Inflammatory macrophage (primary cell): ENCODE measurements at places on chromosomes 7 and 10.
A peak's percentile ranks its signal among the peaks of the same experiment; 100 is the strongest.

GRCh38 chr7:96408881-96409280 lies 87.0 kb upstream of the SLC25A13 start:
- DNase-seq: no peak

DNA sequence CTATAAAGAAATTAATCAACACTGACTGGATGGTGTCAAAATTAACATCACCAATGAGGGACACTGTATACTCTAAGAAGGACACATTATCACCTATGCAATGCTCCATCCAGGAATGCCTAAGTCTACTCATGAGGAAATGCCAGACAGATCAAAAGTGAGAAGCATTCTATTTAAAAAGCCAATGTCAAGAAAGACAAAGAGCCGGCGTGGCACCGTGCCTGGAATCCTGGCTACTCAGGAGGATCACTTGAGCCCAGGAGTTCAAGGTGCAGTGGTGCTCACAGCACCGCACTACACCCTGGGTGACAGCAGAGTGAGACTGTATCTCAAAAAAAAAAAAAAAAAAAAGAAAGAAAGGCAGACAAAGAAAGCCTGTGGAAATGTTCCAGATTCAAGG lies 45.5 kb upstream of the ANAPC16 start:
- DNase-seq: no peak

DNA sequence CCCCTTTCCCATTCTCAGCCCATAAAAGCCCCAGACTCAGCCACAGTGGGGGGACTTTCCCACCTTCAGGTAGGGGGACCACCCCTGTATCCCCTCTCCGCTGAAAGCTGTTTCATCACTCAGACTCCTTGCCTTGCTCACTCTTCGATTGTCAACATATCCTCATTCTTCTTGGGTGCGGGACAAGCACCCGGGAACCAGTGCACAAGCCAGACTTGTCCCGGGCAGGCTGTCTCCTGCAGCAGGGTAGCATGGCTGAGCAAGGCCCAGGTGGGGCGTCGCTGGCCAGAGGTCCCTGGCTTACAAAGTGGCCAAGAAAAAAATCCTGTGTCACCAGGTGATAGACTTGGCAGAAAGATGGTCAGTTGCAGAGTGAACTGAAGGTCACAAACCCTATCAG lies 64.7 kb downstream of the NOD1 start:
- no peak for DNase-seq

DNA sequence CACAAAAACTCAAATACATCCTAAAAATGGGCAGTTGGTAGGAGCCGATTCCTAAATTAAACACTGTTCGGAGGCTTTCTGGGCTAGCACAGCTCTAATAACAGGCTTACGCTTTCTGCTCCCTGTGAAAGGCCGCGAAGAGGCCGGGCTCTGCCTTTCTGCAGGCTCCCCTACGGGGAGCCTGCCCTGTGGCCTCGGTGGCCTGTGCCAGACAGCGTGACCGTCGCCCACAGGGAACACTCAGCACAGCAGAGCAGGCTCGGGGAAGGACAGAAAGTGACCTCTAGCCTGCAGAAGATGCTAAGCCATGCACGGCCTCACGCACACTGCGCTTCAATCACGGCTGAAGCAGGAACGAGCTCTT lies 64.2 kb downstream of the DIP2C start:
- DNase-seq: no peak

DNA sequence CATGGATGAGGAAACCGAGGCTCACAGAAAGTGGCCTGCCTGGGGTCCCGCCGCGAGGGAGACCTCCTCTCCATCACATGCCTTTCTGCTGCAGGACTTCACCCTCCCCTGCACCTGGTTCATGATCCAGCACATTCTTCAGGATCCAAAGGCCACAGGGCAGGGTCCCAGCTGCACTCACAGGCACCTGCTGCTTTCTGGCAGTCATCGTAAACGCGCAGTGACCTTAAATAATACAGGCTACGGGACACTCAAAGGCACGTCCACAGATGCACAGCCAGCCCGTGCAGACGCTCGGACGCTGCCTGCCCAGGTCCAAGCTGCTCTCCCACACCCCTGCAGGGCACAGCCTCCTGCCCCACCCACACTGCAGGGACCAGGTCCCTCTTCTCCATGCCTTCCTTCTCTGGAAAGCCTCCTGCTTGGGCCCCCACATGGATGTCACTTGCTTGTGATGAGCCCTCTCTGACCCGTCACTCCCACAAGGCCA lies 49.9 kb downstream of the CALML3 start:
- no peak for DNase-seq

DNA sequence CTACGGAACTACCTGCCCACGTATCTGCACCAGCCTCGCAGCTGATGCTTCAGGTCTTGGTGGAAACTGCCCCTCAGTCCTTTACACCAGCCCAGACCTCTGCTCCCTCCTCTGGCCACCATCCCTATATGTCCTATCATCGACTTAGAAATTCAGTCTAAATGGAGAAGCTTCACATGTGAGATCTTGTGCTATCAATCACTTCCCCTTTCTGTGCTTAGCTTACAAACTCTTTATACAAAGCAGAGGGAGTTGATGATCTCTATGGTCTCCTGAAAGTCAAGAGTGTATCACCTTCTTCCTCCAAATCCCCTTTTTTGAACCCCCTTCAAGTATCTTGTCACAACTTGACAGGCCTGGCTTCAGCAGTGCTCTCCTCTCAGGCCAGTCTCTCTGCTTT lies 30.7 kb downstream of the ZNF777 start:
- no peak for DNase-seq

- no peak for DNase-seq
These were observed 22.5 kb upstream of the HPS1 start for GRCh38 chr10:98469001-98469931.

DNA sequence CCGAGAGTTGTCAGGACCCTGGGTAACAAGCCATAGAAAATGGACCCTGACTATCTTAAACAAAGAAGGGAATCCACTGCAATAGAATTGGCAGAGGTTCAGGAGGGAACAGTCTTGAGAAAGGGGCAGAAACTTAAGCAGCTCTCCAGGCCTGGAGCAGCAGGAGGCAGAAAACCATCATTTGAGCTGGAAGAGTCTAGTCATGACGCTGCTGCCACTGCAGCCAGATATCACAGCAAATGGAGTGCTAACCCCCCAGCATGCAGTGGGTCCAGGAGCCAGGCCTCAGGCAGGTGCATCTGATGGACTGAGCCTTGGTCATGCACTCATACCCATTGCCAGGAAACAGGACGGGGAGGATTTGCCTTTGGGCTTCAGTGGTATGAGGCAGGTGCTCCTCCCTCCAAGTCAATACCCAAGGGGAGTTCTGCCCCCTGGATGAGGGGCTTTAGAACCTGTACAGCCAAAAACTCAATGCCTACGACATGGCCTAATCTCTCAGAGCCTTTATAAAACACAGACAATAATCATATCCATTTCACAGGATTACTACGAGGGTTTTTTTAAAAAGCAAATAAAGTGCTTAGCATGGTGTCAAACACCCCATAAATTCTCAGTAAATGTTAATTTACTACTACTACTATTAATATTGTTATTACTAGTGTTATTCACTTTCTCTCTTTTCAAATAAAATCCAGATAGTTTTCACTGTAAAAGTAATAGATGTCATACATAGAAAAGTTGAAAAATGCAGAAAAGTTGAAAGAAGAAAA lies 30.7 kb downstream of the DUSP5 start:
- DNase-seq: no peak

GRCh38 chr10:17176091-17176490 lies 25.4 kb downstream of the TRDMT1 start:
- DNase-seq: peak; percentile 27

- DNase-seq: no peak
These were observed 32.3 kb downstream of the CALD1 start for GRCh38 chr7:134811765-134812164.

DNA sequence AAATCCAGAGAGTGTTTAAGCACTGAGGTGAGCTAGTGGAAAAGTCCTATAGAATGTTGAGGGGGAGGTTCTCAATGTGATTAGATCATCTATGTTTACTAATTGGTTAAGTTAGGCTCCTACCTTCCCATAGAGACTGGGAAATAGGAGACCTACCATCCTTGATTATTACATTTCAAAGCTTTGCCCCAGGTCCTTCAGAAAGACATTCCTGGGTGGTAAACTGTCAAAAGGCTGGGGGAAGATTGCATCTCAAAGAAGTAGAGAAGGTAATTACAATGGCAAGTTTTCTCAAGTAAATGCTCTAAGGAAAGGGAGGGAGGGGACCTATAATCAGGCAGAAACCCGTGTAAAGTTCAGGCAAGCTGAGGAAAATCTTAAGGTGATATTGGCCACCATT lies 247.8 kb upstream of the SMIM30 start:
- DNase-seq: no peak

DNA sequence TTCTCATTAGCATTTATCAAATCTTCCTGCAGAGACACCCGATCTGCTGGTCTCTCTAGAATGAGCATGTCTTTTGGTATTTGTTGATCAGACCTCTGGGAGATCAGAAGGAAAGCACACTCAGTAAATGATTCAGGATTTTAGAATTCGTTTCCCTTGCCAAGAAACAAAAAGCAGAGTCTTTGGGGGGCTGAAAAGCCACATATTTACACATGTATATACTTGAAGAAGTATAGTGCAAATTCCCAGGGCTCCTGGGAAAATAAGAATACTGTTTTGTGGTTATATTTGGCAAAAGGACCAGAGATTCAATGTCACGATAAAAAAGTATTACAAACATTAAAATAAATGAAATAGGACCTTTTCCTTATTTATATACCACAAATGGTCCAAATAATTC lies 100.2 kb downstream of the AGMO start:
- no peak for DNase-seq

DNA sequence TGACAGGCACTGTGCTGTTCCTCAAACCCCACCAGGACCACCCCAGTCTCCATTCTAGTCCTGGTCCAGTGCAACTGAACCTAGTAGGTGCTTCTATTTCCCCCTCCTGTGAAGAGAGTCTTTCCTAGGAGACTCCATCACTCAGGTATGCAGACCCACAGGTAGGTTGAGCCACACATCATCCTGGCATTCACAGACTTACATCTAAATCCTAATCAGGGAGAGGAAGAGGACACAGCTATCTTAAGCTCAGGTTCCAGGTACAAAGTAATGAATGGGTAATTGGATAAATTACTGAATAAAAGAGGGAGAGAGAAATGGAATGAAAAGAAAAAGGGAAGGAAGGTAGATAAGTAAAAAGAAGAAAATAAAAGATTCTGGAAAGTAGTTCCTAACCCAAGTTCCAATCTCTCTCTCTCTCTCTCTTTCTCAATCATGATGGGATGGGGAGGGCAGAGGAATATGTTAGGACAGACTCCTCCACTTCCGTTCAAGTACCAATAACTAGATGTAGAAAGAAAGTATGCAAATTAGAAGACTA lies 139.8 kb upstream of the NAMPT start:
- no peak for DNase-seq
